ENCODE measurements at places on chromosomes 5 and 9.
A peak's percentile ranks its signal among the peaks of the same experiment; 100 is the strongest.

- no peak for DNase-seq
These were observed 78.3 kb upstream of the IL17B start for GRCh38 chr5:149457393-149457763.

DNA sequence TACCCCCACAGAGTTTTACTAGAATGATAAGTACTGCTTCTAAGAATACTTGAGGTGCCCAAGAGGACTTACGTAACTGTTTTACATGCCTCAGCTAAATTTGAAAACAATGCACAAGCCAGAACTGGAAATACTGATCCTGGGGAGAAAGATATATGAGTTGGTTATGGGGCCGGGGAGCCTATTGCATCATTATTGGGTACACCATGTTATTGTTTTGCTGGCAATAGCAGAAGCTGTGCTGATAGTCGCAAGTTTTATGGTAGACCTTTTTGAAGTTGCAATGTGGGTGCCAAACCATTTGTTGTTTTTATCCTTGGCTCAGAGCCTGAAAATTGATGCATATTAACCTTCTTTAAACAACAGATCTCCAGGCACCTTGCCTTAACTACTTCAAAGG, 108.4 kb upstream of the DHFR start:
- no peak for DNase-seq

- no peak for DNase-seq
These were observed 21.9 kb upstream of the NSMF start for GRCh38 chr9:137480686-137481683.

DNA sequence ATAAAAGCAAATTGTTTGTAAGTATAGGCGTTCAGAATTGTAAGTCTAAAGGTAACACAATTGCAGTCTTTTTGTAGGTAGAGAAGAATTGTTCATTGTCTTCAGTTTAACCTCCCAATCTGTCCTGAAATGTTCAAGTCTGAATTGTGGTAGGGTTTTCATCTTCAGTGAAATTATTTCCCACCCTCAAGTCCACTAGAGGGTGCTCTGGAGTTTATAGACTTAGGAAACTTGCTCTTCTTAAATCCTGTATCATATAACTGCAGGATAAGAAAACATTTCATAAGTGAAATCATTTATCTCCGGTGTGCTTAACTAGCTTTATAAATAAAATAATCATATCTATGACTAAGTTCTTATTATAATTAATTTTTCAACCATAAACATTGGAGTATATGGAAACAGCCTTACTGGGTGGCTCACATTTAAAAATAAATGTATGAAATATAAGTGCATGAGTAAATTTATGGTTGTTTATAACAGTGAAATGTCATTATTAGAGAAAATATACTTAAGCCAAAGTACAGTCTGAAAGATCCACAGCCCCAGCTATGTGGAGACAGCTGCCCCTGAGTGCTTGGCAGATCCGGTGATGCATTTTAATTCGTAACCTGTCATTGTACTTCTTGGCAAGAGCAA, 182.4 kb upstream of the OTULINL start:
- DNase-seq, result no peak

GRCh38 chr9:108786901-108787689, 68.7 kb downstream of the ACTL7B start:
- no peak for DNase-seq

DNA sequence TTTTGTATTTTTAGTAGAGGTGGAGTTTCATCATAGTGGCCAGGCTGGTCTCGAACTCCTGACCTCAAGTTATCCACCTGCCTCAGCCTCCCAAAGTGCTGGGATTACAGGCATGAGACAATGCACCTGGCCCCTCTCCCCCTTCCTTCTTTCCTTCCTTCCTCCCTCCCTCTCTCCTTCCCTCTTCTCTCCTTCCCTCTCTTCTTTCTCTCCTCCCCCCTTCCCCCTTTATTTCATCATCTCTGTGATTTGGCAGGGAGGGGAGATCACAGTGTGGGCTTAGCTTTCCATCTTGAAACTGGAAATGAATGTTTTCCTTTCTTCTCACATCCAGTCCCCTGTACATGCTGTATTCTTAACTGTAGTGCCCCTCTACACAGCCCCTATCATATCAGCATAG, 12.7 kb downstream of the RHOBTB3 start:
- DNase-seq, result no peak

- no peak for DNase-seq
These were observed 192.6 kb downstream of the TLE4 start for GRCh38 chr9:79764374-79764773.

DNA sequence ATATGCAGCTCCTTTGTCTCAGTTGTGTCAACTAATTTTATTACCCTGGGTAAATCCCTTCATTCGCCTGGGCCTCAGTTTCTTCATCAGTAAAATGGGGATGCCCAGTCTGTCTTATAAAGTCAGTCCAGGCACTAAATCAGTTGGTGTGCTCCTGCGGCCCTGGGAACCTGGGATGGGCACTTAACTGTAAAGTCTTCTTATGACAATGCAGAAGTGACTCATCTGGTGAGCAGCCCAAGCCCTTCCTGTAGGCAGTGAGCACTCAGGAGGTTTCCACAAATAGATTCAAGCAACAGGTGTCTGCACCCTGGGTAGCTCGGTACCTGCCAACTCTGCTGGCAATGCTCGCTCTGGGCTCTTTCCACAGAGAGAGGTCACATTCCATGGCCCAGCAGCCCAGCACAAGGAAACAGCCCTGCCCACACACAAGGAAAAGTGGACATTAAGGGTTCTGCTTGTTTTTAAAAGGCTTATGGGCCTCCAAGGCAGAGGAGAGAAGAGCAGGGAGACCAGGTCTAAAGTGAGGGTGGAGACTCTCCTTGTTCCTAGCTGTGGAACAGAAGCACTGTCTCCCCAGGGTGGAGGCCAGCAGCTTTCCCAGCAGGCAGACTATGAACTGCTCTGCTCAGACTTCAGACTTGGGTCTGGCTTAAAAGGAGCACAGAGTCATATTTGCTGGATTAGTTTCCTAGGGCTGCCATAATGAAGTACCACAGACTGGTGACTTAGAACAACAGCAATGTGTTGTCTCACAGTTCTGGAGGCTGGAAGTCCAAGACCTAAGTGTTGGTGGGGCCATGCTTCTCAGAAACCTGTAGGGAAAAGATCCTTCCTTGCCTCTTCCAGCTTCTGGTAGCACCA, 89.7 kb upstream of the ADRA1B start:
- DNase-seq, result no peak

DNA sequence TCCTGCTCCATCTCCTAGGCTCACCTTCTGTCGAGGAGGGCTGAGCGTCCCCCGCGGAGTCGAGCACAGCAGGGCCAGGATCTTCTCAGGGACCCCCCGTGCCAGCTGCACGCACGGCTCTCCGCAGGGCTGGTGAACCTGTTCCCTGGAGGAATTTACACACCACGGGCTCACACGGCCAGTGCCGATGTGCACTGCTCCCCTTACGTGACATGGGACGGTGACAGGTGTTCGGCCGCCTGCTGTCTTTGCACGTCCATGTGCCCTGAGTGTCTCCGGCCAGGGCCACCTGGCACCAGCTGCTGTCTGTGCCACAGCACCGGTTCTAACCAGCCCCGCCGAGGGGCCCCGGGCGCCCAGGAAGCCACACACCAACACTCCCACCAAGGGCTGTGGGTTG, 8.7 kb upstream of the AGPAT2 start:
- DNase-seq, result no peak

GRCh38 chr9:133075925-133076630, 14.3 kb downstream of the CEL start:
- no peak for DNase-seq

DNA sequence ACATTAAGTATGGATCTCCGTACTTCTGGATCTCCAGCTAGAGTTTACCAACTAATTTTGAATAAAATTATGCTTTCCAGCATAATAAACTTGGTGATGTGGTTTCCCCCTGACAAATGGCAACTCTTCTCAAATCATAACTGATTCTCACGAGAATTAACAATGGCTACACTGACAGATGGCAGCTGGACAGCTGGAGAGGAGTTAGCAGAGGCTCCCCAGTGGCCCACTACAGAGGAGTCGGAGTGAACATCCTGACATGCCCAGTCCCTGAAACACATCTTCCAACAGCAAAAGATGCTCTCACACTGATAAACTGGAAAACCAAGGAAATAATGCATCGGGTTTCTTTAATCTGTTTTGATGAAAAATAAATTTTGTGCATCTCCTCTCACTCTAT, 239.6 kb downstream of the MAN2A1 start:
- DNase-seq, result no peak

DNA sequence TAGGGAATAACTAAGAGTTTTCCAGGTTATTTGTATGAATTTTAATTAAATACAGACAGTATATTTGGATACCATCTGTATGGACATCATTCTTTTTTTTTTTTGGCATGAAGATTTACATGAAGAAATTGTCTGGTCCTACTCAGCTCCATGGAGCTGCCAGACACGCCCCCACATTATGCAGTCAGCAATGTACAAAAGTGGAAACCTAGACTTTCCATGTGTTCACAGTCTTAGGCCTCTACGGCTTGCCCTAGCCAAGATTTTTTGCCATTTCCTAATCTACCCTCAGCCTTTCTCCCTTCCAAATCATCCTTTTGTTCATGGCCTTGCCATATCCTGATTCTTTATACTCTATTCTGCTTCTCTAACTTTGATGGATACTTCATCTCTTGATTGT, 207.1 kb downstream of the SGCD start:
- DNase-seq, result no peak

GRCh38 chr5:171314728-171315385, 5.8 kb downstream of the TLX3 start:
- DNase-seq, result no peak

- no peak for DNase-seq
These were observed 84.7 kb downstream of the ZDHHC21 start for GRCh38 chr9:14608540-14608939.

DNA sequence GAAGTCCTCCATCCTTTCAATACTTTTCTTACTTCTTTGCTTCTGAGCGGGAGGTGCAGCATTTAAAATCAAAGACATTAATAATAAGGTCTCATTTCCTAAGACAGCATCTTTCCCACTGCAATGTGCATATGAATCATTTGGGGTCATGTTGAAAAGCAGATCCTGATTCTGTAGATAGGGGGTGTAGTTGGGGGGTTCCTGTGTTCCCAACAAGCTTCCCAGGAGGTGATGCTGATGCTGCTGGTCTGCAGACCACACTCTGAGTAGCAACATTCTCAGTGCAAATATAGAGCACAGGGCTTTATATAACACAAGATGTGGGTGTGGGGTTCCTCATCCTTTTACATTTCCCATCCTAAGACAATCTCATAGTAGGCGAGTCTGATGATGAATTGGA, 126.5 kb upstream of the PALM2AKAP2 start:
- DNase-seq, result no peak

- DNase-seq, result peak; percentile 54
These were observed at the start of gene WDR38 for GRCh38 chr9:124852829-124853531. WDR38 (plus strand) TSS chr9:124853460; CDS start chr9:124853532, 72 bp downstream.

GRCh38 chr5:92599217-92599810, 981.7 kb downstream of the NR2F1-AS1 start:
- no peak for DNase-seq

GRCh38 chr9:84919440-84919839, 249.9 kb downstream of the NTRK2 start:
- DNase-seq, result no peak

GRCh38 chr5:1468247-1468612, 23.0 kb upstream of the SLC6A3 start:
- DNase-seq, result no peak

DNA sequence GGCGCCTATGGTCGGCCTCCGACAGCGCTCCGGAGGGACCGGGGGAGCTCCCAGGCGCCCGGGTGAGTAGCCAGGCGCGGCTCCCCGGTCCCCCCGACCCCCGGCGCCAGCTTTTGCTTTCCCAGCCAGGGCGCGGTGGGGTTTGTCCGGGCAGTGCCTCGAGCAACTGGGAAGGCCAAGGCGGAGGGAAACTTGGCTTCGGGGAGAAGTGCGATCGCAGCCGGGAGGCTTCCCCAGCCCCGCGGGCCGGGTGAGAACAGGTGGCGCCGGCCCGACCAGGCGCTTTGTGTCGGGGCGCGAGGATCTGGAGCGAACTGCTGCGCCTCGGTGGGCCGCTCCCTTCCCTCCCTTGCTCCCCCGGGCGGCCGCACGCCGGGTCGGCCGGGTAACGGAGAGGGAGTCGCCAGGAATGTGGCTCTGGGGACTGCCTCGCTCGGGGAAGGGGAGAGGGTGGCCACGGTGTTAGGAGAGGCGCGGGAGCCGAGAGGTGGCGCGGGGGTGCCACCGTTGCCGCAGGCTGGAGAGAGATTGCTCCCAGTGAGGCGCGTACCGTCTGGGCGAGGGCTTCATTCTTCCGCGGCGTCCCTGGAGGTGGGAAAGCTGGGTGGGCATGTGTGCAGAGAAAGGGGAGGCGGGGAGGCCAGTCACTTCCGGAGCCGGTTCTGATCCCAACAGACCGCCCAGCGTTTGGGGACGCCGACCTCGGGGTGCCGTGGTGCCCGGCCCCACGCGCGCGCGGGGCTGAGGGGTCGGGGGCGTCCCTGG, 561 bp downstream of the DAPK1 start:
- no peak for DNase-seq

- DNase-seq, result no peak
These were observed 151.8 kb upstream of the GPR151 start for GRCh38 chr5:146667633-146668272.

DNA sequence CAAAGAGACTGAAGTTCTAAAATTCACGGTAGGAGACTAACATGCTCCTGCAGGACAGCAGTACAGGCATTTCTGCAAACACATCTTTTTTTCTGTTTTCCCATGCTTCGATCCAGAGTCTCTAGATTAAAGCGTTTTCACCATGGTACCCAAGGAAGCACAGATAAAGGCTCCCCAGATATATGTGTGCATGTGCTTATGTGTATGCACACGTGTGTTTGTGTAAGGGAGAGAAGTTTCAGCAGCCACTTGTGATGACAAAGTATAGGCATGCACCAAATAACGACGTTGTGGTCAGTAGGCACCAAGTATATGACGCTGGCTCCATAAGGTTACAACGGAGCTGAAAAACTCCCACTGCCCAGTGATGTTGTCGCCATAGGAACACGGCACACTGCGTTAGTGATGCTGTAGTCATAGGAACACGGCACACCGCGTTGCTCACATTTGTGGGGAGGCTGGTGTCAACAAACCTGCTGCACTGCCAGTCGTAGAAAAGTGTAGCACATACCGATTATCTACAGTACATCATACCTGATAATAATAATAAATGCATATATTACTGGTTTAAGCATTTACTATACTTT, 21.7 kb downstream of the MED10 start:
- no peak for DNase-seq

DNA sequence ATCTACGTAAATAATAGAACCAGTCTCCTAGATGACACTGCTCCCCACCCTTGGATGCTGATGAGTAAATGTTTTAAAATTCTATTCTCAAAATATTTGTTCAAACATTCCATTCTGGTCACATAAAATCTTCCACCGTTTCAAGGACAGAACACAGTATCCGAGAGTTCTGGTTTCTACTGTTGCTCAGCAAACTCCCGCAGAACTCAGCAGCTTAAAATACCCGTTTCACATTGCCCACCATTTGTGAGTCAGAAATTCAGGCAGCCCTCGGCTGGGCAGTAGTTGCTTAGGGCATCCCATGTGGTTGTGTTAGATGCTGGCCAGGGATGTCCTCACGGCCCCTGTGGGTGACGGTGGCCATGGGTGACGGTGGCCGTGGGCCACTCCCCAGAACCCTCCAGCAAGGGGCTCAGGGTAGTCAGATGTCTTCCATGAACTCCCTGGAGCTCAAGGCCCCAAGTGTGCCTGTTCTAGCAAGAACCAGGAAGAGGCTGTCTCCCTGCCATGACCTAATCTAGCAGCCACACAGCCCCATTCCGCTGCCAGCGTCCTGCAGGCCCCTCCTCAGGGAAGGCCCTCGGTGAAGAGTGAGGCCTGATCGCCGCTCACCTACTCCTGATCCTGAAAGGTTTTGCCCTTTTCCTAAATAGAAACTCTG, 17.4 kb downstream of the MGAT1 start:
- no peak for DNase-seq

- no peak for DNase-seq
These were observed 25.8 kb upstream of the MED10 start for GRCh38 chr5:6404129-6404528.

- no peak for DNase-seq
These were observed 94.7 kb downstream of the RICTOR start for GRCh38 chr5:38979535-38979934.

Measured in activated CD4-positive, CD25-positive, alpha-beta regulatory T cell (primary cell).